Left colon (tissue), 2 donors: ENCODE measurements at places on chromosomes 13 and 19.

GRCh38 chr13:101955764-101956163 lies 446.1 kb downstream of the FGF14 start:
- DNase-seq = no peak

- DNase-seq = no peak
These were observed 11.3 kb downstream of the STARD13 start for GRCh38 chr13:33274264-33274663.

DNA sequence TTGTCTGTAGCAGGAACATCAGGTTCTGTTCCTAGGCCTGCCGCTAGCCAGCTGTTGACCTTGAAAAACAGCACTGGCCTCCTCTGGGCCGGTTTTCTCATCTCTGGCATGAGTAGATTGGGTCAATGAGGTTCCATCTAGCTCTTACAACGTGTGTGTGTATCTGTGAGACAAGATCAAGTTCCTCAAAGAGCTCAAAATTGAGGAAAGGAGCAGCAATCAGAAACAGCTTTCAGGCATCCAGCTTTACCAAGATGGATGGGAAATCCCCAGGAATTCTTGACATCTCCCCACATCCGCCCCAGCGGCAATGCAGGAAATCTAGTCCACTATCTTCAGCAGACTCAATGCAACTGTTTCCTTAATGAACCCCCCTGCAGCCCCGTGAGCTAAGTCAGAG lies 4.9 kb downstream of the FLT1 start:
- DNase-seq = no peak

DNA sequence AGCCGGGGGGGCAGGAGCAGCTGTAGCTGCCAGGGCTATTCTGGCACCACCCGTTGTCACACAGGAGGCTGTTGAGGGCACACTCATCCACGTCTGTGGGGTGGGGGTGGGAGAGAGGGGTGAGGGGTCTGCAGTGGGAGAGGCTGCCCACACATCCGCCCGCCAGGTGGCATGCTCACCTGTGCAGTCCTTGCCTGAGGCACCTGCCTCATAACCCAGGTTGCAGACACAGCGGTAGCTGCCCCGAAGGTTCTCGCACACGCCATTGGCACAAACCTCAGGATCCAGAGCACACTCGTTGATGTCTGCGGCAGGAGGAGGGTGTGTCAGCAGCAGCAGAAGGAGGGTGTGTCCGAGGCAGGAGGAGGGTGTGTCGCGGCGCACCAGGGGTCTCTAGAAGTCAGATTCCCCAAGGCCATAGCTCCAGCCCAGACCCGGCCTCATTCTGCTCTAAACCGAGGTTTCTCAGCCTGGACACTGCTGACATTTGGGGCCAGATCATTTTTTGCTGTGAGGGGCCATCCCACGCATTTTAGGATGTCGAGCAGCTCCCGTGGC lies 20.3 kb downstream of the FBN3 start:
- no peak for DNase-seq

- DNase-seq = no peak
These were observed 77.0 kb downstream of the TM9SF2 start for GRCh38 chr13:99577934-99578917.

DNA sequence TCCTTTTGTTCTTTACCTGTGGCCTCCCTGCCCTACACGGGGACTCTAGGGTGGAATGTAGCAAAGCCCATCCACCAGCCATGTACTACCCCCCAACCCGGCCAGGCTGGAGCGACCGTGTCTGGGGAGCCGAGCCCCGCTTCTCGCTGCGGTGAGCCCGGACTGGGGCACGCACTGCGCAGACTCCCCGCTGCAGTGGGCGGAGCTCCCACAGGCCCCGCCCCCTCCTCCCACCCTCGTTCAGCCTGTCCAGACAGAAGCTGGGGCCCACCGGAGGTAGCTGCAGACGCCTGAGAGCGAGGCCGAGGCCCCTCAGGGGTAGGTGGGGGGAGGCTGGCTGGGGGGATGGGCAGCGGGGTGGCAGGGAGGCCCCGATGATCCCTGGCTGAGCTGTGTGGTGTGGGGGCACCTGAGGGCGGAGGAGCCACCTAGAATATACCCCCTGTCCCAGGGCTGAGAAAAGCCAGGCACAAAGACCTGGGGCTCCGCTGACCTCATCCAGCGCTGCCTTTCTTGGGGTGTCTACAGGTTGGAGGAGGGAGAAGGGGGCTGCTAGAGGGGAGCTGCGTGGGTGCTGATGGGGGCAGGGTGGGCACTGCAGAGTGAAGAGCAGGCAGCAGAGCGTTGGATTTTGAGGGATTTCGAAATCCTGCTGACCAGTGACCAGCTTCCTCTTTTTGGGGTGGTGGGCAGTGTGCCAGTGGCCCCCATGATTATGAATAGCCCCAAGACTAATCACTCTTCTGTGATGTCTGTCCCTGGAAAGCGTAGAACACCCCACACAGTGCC lies 17.3 kb downstream of the PLD3 start:
- peak; percentile 50 for DNase-seq

- DNase-seq = no peak
These were observed 421.9 kb upstream of the PRR20A start for GRCh38 chr13:56718791-56719190.

DNA sequence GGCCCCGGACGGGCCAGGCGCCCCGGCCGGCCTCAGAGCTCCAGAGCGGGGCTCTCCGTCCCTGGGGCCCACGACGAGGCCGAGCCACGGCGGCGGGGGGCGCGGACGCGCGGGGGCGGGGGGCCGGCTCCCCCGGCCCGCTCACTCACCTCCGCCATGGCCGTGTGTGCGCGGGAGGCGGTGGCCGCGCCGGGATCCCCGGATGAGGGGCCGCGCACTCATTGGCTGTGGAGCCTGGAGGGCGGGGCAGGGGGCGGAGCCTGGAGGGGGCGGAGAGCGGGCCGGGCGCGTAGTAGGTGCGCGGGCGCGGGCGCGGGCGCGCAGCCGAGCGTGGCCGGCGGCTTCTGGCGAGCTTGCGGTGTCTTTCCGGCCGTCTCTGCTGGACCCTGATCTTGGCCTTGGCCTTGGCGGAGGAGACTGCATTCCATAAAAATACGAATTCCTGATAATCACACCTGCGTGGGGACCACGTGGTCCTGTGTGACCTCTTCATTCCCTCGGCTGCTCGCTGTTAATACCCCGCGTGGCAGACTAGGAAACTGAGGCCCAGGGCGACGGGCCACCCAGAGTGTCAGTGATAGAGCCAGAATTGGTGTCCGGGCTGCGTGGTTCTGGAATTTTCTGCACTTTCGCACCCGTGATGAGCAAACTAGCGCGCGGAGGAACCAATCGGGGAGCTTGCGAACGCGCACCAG lies at the start of gene MIER2:
Gene MIER2 (minus strand): TSS at position 172 of the 695 bp plus-strand sequence. CDS start 14 bp downstream, at position 158.
- DNase-seq = peak; percentile 86

- DNase-seq = no peak
These were observed 16.1 kb downstream of the CKM start for GRCh38 chr19:45306518-45307027.

- peak; percentile 88 for DNase-seq
These were observed 500 bp downstream of the PGLS start for GRCh38 chr19:17511724-17512573.

DNA sequence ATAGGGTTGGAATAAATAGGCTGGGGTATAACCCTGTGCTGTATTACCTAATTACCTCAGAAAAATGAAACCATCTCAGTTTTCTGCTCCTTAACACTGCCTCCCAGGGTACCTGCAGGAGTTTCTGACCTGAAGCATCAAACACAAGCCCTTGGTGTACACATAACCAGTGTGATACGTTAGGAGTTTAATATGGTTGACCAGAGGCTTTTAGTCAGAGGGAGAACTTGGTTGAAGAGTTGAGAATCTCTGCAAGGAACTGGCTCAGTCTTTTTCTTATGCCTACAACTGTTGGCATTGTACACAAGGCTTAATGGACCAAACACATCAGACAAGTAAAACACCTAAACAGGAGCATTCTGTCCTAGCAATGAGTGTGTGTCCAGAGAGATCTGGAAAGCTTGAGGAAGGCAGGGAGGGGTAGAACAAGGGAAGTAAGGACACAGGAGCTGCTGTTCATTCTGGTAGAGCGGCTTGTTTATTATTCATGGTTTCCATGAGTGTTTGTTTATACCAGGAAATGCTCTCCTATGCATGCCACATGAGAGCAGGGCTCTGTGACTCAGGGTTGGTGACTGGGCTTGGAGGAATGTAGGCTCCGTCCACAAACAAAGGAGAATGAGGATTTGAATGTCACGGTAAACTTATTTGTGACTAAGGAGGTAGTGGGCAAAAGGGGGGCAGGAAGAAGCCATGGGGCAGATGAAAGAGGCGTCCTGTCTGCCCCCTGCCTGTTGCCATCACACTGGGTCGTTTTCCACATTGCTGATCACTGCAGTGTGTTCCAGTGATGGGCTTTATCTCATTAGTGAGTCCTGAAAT lies 11.9 kb upstream of the SPATA13 start:
- peak; percentile 54 for DNase-seq

DNA sequence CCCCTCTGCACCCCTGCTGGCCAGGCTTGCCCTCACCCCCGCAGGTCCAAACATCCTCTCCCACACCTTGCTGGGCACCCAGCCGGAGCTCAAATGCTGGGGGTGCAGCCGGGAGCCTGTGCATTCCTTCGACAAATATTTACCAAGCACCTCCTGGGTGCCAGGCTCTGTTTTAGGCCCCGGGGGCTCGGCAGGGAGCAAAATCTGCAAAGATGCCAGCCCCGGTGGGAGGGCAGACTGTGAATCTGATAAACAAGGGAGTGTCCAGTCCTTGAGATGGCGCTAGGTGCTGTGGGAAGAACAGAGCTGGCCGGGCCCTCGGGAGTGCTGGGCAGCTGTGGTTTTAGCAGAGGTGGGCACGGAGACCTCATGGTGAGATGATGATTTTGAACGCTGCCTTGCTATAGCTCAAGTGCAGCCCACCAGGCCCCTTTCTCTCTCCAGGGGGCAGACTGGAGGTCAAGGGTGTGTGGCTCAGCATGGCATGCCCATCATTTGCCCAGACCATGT lies 10.6 kb downstream of the NFIX start:
- no peak for DNase-seq

DNA sequence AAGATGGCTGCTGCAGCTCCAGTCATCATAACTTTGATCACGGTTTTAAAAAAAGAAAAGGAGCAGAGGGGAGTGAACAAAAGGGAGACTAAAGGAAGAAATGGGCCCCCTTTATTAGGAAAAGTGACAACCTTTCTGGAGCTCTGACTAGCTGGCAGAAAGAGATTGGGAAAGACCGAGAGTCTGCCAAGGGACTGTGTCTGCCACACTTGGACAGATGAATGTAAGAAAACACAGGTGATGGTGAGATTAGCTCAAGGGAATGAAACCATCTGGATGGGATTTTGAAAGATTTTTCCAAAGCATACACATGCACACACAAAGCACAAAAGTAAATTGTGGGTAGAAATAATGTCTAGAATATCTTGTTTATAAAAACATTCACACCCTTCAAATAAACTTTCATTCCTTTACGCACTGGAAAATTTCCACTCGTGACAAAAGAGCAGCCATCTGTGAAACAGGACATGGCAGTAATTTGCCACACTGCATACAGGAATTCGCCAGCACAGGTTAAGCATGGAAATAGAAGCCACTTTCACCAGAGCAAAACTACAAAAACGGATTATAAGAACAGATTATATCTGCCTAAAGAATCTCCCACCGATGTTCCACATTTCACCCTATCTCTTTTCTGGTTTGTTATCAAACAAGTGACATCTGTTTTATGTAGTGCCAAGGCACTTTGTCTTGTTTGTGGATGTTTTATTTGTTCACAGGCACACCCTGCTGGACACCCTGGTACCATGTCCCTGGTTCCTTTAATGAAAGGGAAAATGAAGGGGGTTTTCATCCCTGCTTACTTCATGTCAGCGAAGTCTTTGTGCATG lies 819.5 kb downstream of the DIAPH3 start:
- no peak for DNase-seq

DNA sequence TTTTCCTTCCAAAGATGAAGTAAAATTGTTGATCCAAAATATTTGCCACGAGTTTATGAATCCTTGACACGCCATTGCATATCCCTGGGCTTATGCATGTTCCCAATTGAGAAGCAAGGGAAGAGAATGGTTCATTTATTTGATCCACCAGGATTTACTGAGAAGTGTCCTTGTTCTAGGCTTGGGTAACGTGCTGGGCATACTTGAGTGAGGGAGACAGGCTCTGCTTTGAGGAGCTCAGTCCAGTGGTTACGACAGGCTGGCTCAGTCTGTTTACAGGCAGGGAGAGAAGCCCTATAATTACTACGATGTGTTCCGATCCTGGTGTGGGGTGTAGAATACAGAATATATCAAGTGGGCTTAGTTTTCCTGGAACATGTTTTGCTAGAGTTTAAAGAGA lies 6.3 kb upstream of the PNMA8C start:
- no peak for DNase-seq

- DNase-seq = no peak
These were observed 119.6 kb downstream of the RFC3 start for GRCh38 chr13:33937373-33938098.

DNA sequence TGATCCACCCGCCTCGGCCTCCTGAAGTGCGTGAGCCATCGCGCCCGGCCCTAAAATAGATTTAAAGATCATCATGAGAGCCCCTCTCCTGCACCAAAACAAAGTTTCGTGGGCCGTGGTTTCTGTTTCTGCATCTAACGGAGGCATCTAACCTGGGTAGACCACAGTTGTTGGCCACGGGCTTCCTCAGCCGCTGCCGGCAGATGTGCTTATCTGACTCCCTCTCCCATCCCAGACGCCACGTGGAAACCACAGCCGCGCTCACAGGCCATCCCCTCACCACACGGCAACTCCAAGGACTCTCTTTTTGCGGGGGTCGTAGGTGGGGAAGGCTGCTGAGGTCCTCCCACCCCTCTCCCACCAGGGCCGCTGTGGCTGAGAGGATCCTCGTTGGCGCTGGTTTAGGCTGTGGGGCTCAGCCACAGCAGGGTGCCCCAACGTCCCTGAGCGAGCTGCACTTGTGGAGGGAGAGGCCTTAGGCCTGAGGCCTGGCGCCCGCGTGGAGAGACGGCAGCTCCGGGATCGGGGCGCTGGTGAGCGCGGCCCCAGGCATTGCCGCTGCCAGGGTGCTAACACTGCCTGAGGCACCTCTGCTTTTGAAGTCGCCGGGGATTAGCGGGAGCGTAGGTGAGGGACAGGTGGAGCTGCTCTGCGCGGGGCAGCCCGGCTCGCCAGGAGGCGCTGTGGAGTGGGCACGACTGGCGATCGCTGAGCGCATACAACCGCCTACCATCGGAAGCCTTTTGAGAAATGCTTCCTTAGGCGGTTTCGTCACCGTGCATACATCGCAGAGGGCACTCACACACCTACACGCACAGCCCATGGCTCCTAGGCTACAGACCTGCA lies 8.9 kb downstream of the ZSCAN1 start:
- DNase-seq = no peak

GRCh38 chr13:20219577-20219976 lies 12.5 kb downstream of the GJB6 start:
- DNase-seq = no peak

DNA sequence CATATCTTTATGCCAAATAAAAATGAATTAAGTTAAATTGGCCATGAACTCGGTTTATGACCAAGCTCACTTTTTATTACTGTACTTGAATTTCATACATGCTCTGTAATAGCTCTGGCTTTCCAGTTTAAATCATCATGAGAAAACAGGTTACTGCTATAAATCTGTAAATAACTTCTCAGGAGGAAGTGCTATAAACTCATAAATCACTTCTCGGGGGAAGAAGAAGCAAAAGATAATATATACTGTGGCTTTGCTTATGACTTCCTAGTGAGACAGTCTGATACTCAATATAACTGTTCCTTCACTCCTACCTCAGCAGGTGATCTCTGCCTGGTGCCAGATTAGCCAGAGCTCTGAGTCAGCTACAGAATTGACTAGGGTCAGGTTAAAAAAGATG lies 12.5 kb downstream of the SUPT20H start:
- no peak for DNase-seq
